ENCODE measurements at places on chromosomes 7 and 10. TPM values are rescaled to one million over a fixed set of nuclear protein-coding genes. Genes with fewer than 3 reads are reported as not detected.

The CHAT gene
- not detected for total RNA-seq

DNA sequence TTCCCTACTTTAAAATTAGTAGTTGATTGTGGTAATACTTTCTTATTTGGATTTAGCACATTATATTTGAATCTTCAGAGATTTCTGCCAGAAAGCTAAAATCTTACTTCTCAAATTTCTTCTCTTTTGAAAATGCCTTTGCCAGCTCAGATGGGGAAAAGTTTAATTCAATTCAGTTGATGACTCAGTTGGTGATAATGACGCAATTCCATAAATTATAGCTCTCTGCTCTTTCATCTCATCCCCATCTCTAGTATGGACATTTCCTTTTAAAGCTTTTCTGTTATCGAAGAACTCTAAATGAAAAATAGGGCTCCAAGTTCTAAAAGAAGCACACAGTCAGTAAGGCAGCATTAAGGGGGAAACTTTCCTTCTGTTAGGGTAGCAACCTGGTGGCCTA, 25.5 kb downstream of the RNLS start:
- DNase-seq, result no peak
- no peaks in the 10 kb centered on the region for H3K36me3 ChIP-seq
- no peak overlapping the region for H3K27ac ChIP-seq
- H3K4me1 ChIP-seq, result no peaks in the 10 kb centered on the region
- H3K4me3 ChIP-seq, result no peak overlapping the region

The AEBP1 gene
- total RNA-seq, result 0.62 TPM

GRCh38 chr10:128530946-128531345, 404.7 kb upstream of the MKI67 start:
- H3K27me3 ChIP-seq, result peaks cover 18% of the 10 kb centered on the region
- no peak overlapping the region for H3K4me3 ChIP-seq
- no peak overlapping the region for H3K27ac ChIP-seq
- H3K4me1 ChIP-seq, result no peaks in the 10 kb centered on the region

The PDE6C gene
- not detected for total RNA-seq

- H3K27ac ChIP-seq, result no peak overlapping the region
- no peaks in the 10 kb centered on the region for H3K4me1 ChIP-seq
- DNase-seq, result no peak
- no peaks in the 10 kb centered on the region for H3K36me3 ChIP-seq
These were observed 32.2 kb downstream of the NRCAM start for GRCh38 chr7:108424013-108424412.

- peaks cover 30% of the 10 kb centered on the region for H3K4me1 ChIP-seq
- DNase-seq, result peak; percentile 52
- H3K36me3 ChIP-seq, result no peaks in the 10 kb centered on the region
- H3K27me3 ChIP-seq, result no peaks in the 10 kb centered on the region
These were observed 172.5 kb upstream of the SVIL start for GRCh38 chr10:29807163-29807806.

The KCP gene
- 0.13 TPM for total RNA-seq

All from Panc1 (cell line).